Umbilical cord (tissue), 2 donors: ENCODE measurements at places on chromosomes 11 and 22. TPM values are rescaled to one million over a fixed set of nuclear protein-coding genes. Genes with fewer than 3 reads are reported as not detected.

Gene MOGAT2
- total RNA-seq = 1.9 TPM

Gene KCNJ11
- 0.48 TPM for total RNA-seq

GRCh38 chr22:26722159-26722558 is 64.8 kb downstream of the MIAT start:
- no peak for DNase-seq

- DNase-seq = no peak
These were observed 14.3 kb upstream of the SEC14L3 start for GRCh38 chr22:30486118-30486517.

DNA sequence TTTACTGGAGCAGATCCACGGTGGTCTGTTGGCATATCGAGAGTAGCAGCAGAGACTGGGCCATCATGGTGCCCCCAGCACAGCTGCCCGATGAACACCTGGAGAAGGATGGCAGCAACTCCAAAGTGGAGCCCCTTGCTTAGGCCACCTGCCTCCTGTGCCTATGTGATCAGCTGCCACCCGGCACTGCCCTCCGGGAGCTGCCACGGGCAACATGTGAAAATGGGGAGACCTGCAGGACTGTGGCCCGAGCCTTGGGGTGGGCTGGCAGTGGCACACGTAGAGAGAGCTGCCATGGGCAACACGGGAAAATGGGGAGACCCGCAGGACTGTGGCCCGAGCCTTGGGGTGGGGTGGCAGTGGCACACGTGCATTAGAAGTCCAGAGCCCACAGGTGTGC is 3.1 kb downstream of the FXYD2 start:
- no peak for DNase-seq

GRCh38 chr11:26088391-26088790 is 243.5 kb upstream of the ANO3 start:
- DNase-seq = no peak

GRCh38 chr11:10483584-10483983 is 28.5 kb downstream of the AMPD3 start:
- no peak for DNase-seq

GRCh38 chr11:105040703-105041102 is 4.4 kb downstream of the CARD16 start:
- DNase-seq = no peak

DNA sequence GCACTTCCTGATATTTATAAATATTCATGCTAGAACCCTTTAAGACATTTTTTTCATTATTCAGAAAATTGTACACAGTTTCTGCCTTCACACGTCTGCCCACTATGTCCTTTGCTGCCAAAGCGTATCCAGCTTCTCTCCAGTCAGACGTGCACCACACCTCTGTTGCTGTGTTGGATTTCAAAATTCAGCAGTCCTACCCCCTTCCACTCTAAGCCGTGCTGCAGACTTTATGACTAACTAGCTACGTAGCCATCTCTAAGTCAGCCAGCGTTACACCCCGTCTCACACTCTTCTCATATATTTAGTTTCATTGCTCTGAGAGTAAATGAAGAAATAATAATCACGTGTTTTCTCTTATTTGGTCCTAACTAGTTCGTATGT is 28.2 kb upstream of the OPCML start:
- DNase-seq = peak; percentile 45
